ENCODE measurements at places on chromosomes 6 and 20.
A peak's percentile ranks its signal among the peaks of the same experiment; 100 is the strongest.

DNA sequence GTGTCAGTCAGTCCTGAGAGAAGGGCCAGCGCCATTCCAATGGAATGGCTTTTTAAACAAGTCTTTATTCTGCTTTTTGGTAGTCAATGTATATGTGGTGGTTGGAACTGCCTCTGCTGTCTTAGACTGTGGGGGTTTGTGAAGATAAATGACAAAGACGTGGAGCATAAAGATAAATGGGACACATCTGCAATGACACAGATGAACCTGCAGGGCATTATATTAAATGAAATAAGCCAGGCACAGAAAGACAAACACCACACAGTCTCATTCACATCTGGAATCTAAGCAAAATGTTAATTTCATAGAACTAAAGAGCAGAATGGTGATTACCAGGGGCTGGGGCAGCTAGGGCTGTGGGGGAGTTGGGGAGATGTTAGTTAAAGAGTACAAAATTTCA is 912.8 kb upstream of the MAN1A1 start:
- DNase-seq = no peak

DNA sequence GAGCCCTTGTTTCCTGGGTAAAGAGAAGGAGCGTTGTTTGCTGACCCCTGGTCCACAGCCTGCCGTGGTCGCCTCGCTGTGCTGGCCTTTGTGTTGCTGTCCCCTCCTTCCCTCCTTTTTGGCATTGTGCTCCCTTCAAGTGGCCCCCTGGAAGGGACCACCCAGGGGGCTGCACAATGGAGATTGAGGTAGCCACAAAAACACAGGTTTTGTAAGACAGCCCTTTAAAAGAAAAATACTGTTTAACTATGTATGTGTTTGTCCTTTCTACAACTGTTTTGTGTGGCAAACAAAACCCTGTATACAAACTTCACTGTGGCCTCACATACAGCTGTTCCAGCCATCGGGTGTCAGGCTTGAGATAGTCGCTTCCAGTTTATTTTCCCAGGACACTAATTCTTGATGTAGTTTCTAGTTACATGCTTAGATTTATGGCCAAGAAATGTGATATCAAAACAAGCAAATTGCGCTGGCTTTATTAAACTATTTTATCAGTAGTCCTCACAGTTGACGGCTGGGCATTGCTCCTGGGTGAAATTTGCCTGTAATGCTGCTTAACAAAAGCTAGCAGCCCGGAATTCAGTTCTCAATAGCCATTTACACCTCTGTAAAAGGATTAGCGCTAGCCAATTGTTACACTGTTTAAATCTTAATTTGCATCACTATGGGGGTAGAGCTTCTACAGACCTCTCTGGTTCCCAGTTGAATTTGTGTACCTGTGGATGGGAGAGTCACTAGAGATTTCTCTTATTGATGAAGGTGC is 64.1 kb downstream of the KIZ start:
- DNase-seq = no peak

- peak; percentile 24 for DNase-seq
Observed at GRCh38 chr20:64212755-64213154, 42.8 kb upstream of the PCMTD2 start.

GRCh38 chr6:2502998-2503674 is 247.6 kb downstream of the MYLK4 start:
- DNase-seq = no peak

- no peak for DNase-seq
Observed at GRCh38 chr6:21780679-21781078, 187.1 kb downstream of the SOX4 start.

DNA sequence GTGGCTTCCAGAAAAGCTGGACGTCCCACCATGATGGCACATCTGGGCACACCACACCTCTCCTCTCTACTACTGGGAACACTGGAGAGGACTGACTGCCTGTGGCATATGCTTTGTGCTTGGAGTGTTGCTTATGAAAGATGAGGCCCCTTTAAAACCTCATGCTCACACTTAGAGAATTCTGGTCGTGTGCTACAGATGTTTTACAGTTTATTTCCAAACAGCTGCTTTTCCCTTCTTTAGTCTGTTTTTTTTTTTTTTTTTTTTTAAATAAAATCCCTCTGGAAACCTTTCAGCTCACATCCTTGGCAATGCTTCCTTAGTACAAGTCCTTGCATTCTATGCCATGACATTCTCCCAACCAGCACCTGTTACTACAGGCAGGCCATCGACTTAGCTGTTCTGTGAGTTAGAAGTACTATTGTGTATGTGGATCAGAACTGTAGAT is 60.3 kb downstream of the BMP6 start:
- DNase-seq = no peak

DNA sequence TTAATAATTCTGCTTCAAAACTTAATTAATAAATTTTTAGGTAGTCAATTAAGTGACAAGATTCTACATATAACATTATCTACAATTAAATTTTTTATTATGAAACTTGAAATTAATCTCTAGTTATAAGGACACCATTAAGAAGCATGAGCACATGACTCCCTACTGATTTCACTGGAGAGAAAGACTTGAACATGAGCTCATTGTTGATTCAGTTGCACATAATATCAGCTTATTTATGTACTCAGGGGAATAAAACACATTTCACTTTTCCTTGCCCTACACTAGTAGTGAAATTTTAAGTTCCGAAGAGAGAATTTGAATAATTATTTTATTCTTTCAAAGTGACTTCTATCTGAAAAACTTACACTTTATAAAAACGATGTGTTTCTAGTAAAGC is 370.2 kb upstream of the EPHA7 start:
- DNase-seq = no peak

GRCh38 chr20:20824924-20825584 is 112.6 kb upstream of the RALGAPA2 start:
- DNase-seq = no peak

- no peak for DNase-seq
Observed at GRCh38 chr6:73329201-73329600, 24.9 kb downstream of the DPPA5 start.

DNA sequence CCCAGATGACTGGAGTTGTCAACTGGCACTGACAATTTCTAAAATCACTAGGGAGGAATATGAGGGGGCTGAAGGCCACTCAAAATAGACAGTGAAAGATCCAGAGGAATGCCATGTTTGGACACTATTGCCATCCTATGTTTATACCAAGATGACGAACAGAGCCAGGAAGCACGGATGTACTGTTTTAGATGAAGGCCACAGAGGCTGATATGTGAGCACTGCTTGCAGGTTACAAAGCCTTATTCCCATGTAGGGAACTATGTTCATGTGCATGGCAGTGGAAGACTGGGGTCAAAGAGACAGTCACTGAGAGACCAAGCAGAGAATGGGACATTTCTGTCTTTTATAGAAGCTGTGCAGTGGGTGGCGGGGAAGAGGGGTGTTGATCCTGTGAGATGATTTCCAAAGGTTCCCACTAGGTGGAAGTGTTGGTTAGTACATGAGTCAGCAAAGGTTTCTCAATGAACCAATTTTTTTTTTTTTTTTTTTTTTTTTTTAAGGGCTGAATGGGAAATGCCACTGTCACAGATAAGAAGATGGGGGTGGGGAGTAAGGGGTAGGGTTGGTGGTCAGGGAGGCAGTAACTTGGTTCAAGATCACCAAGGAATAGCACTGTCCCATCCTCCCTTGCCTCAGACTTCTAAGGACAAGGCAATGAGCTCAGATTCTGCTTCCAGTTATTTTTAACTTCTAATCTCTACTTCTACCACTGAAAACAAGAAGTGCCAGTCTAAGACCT is 46.7 kb upstream of the MOCS1 start:
- peak; percentile 16 for DNase-seq

- DNase-seq = no peak
Observed at GRCh38 chr20:61516346-61517208, 264.5 kb downstream of the CDH4 start.

Measured in GM04504 (cell line).